Hematopoietic multipotent progenitor cell treated with erythropoietin and hydrocortisone succinate and interleukin-3 and kit ligand, for 6 days (in vitro differentiated cells): ENCODE measurements at places on chromosomes 5 and 9.

DNA sequence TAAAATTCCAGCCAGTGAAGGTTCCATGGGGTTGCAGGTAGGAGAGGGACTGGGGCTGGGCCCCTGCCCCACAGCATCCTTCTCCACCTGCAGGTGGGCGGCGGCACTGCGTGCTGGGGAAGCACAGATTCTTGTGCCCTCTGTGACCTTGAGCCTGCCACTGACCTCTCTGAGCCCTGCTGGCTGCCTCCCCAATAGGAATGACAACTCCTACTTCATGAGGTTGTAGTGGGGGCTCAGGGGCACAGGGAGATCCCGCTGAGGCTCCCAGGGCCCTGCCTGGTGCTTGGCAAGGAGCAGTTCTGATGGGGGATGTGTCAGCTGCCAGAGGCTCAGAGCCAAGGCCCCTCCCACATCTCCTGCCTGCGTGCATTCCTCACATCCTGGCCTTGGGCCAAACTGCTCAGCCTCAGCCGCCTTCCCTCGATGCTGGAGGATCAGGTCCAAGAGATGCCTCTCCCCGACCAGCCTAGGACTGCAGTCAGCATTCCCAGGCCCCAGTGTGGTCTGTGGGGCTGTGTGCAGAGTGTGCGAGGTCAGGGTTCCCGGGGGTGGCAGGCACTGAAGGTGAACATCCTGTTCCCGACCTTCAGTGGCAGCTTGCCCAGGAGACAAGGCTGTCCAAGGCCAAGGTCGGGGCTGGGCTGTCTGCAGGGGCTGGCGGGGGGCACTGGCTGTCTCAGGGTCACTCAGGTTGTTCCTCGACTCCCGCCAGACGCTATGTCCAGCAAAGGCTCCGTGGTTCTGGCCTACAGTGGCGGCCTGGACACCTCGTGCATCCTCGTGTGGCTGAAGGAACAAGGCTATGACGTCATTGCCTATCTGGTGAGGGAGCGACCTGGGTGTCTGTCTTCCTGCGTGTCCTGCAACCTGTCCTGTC is 7.0 kb downstream of the ASS1 start:
- peak; percentile 82 for DNase-seq

DNA sequence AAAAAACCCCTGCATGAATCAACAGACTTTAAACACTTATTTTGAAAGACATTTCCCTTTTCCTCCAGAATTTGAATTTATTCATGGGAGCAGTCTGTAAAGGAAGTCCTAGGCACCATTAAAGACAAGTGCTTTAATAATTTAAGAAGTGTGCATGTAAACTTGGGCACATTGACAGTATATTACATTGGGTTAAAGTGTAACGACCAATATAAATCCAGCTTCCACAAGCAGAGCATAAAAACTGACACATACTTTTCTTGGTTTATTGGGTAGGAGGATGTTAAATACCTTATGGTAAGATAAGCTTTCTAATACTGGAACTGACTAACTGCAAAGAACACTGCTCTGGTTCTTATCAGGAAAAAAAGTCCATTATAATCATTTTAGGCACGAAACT is 1.2 kb upstream of the ENTREP1 start:
- DNase-seq: no peak

DNA sequence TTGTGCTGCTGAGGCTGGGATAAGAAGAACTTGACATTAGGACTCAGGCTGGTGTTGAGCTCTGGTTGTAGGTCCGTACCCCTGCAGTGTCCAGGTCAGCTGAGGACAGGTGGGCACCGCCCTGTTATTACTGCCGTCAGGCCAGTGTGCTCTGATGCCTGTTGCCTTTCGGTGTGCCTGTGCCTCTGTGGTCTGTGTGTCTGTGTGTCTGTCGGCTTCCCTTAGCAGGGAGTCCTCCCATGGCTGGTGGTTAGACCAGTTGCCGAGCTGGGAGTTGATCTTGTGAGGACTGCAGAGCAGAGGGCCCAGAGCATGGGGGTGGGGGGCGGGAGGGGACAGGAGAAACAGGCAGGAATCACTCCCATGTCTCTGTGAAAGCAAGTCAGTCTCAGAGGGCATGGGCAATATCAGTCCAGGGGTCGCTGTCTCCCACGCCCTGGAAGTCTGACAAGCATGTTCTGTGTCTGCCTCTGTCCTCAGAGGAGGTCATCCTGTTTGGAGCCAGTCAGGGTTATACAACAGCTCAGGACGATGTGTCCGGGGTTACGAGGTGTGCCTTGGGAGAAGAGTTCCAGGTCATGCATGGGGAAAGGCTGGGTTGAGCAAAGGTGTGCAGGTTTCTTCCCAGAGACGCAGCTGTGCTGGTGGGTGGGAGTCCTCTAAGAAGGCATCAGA is 67.3 kb upstream of the GARNL3 start:
- no peak for DNase-seq

- DNase-seq: no peak
Observed at GRCh38 chr5:150144879-150145278, 10.8 kb downstream of the PDGFRB start.

DNA sequence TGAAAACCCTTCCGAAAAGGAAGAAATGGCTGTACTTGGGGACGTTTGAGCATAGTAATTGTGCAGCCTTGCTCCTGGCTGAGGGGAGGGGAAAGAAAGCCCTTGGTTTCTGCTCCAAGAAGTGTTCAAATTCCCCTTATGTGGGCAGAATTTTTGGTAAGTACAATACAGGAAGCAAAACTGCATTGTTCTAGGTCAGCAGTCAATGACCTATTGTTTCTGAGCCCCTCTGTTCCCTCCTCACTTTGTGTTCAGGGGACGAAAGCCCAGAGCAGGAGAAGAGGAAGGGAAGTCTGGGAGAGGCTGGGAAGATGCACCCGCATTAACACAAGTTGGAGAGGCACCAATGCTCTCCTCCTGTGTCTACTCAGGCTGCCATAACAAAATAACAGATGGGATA is 11.9 kb downstream of the BASP1 start:
- DNase-seq: no peak
